ENCODE measurements at places on chromosomes 6 and 20.

DNA sequence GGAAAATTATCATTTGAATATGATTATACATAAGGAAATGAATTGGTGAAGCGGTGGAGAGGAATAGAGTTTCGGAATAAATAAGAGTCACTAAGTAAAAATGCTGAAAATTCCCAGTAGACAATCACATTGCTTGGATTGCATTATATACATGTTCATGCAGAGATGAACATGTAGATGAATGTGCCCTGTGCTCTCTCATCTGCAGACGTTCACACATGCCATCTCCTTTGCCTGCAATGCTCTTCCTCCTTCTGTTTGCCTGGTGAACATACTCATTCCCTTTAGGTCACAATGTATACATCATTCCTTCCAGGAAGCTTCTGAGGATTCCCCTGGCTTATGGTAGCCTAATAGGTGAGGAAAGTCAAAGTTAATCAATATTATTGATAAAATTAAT, 17.9 kb downstream of the DCDC2 start:
- H3K36me3 ChIP-seq: no peaks in the 10 kb centered on the region
- no peak for DNase-seq
- peaks cover 3% of the 10 kb centered on the region for H3K4me1 ChIP-seq
- H3K27ac ChIP-seq: no peak overlapping the region

GRCh38 chr20:434221-434620, 26.1 kb downstream of the RBCK1 start:
- peaks cover 46% of the 10 kb centered on the region for H3K36me3 ChIP-seq
- H3K27ac ChIP-seq: no peak overlapping the region
- no peaks in the 10 kb centered on the region for H3K4me1 ChIP-seq
- no peaks in the 10 kb centered on the region for H3K27me3 ChIP-seq
- no peak for DNase-seq
- H3K4me3 ChIP-seq: no peak overlapping the region

GRCh38 chr20:20683481-20684321, 28.7 kb downstream of the RALGAPA2 start:
- H3K4me1 ChIP-seq: no peaks in the 10 kb centered on the region
- peaks cover 5% of the 10 kb centered on the region for H3K36me3 ChIP-seq
- H3K4me3 ChIP-seq: no peak overlapping the region
- no peak overlapping the region for H3K27ac ChIP-seq
- no peaks in the 10 kb centered on the region for H3K27me3 ChIP-seq

DNA sequence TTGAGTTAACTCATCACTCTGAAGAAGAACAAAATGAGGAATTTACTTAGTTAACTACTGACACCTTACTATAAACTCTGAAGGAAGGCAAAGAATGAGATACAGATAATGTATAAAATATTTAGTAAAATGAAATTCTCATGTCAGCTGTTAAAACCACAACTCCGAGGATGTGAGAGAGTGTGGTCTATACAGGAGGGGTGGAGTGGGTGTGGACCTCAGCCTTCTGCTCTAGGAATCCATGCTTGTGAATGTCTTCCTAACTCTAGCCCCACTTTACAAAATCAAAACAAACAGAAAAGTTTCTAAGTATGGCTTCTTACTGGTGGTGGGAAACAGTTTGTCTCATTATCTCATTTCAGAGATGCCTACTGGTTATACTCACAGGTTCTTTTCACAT, 14.2 kb downstream of the PPP1R14C start:
- no peak for DNase-seq
- H3K36me3 ChIP-seq: no peaks in the 10 kb centered on the region
- H3K4me3 ChIP-seq: no peak overlapping the region
- H3K27ac ChIP-seq: no peak overlapping the region
- H3K27me3 ChIP-seq: peaks cover 26% of the 10 kb centered on the region

- no peaks in the 10 kb centered on the region for H3K36me3 ChIP-seq
- H3K27ac ChIP-seq: peak overlapping the region; percentile 40
- H3K4me1 ChIP-seq: peaks cover 4% of the 10 kb centered on the region
- H3K27me3 ChIP-seq: no peaks in the 10 kb centered on the region
- peak overlapping the region; percentile 49 for H3K4me3 ChIP-seq
- DNase-seq: peak; percentile 37
Observed at GRCh38 chr6:41894366-41895299, 542 bp downstream of the USP49 start.

DNA sequence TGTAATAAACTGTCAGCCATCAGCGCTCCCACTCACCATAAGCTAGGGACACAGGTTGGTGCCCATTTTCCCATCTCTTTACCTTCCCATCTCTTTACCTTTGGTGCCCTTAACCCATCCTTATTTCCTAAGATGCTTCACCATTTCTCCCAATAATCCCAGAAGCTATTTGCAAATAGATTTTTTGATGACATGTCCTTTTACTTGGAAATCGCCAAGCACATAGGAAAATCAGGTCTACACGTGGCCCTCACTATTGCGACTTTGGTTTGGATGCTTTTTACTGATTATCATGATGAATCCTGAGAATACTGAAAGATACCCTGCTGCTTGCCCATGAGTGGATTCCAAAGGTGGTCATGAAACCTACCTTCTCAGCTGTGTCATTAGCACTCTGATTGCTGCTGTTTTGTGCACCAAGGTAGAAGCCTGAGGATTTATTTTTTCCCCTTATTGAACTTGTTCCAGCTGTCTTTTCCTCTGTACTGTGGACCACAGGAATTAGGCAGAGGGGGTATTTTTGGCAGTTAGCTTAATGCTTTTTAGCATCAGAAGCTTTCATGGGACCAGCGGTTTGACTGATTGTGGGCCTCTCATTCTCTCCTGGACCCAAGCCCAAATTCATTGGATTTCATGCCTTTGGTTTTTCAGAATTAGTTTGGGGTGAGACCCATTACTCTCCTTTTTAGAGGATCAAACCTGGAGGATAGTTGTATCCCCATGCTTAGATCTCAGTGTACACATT, 229.6 kb upstream of the RIN2 start:
- H3K27ac ChIP-seq: no peak overlapping the region
- no peak overlapping the region for H3K4me3 ChIP-seq
- no peaks in the 10 kb centered on the region for H3K4me1 ChIP-seq

- no peak overlapping the region for H3K4me3 ChIP-seq
- H3K27me3 ChIP-seq: no peaks in the 10 kb centered on the region
- no peak for DNase-seq
- no peak overlapping the region for H3K27ac ChIP-seq
- no peaks in the 10 kb centered on the region for H3K4me1 ChIP-seq
Observed at GRCh38 chr20:48912065-48912464, 9.4 kb upstream of the ARFGEF2 start.

DNA sequence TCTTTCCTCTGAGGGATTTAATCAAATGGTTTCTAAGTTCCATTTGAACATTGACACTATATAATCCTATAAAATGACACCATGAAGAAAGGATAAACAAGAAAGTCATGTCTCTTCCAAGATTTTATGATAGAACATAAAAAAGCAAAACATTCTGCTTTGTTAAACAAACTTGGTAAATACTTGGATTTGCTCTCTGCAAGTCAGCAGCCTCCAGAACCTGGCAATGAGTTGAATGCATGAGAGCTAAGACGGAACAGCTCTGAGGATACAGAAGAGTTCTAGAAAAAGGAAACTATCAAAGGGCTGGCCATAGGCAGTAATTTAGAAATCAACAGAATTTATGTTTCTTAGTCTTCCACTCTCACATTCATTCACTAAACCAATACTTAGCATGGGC, 656.0 kb upstream of the ID4 start:
- DNase-seq: peak; percentile 86
- H3K4me3 ChIP-seq: no peak overlapping the region
- peaks cover 11% of the 10 kb centered on the region for H3K4me1 ChIP-seq
- no peaks in the 10 kb centered on the region for H3K36me3 ChIP-seq
- H3K27me3 ChIP-seq: peaks cover 3% of the 10 kb centered on the region

GRCh38 chr6:125421836-125422235, 120.1 kb upstream of the HDDC2 start:
- H3K27ac ChIP-seq: no peak overlapping the region
- DNase-seq: no peak
- H3K27me3 ChIP-seq: no peaks in the 10 kb centered on the region
- no peaks in the 10 kb centered on the region for H3K36me3 ChIP-seq
- H3K4me1 ChIP-seq: no peaks in the 10 kb centered on the region

GRCh38 chr6:118551063-118552053, 3.3 kb downstream of the PLN start:
- no peak overlapping the region for H3K4me3 ChIP-seq
- peak; percentile 82 for DNase-seq
- H3K4me1 ChIP-seq: peaks cover 21% of the 10 kb centered on the region
- peak overlapping the region; percentile 60 for H3K27ac ChIP-seq
- H3K36me3 ChIP-seq: no peaks in the 10 kb centered on the region

GRCh38 chr6:12222405-12223366, 67.5 kb upstream of the EDN1 start:
- H3K27me3 ChIP-seq: no peaks in the 10 kb centered on the region
- H3K4me1 ChIP-seq: no peaks in the 10 kb centered on the region
- H3K4me3 ChIP-seq: no peak overlapping the region
- no peaks in the 10 kb centered on the region for H3K36me3 ChIP-seq
- H3K27ac ChIP-seq: no peak overlapping the region

DNA sequence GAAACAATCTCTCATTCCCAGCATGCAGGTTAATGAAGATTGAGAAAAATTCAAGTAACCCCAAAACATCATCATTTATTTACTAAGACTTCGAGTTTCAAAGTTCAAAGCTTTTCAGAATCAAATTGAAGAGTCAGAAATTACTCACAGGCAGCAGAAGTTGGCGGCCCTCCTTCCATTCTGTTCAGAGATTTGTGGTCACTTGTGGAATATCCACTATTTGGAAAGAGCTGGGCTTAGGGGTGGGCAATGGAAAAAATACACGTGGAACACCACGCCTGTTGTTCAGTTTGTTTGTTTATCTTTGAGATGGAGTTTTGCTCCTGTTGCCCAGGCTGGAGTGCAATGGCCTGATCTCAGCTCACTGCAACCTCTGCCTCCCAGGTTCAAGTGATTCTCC, 108.6 kb upstream of the NAA20 start:
- no peaks in the 10 kb centered on the region for H3K27me3 ChIP-seq
- DNase-seq: no peak
- no peak overlapping the region for H3K27ac ChIP-seq
- peaks cover 31% of the 10 kb centered on the region for H3K4me1 ChIP-seq

DNA sequence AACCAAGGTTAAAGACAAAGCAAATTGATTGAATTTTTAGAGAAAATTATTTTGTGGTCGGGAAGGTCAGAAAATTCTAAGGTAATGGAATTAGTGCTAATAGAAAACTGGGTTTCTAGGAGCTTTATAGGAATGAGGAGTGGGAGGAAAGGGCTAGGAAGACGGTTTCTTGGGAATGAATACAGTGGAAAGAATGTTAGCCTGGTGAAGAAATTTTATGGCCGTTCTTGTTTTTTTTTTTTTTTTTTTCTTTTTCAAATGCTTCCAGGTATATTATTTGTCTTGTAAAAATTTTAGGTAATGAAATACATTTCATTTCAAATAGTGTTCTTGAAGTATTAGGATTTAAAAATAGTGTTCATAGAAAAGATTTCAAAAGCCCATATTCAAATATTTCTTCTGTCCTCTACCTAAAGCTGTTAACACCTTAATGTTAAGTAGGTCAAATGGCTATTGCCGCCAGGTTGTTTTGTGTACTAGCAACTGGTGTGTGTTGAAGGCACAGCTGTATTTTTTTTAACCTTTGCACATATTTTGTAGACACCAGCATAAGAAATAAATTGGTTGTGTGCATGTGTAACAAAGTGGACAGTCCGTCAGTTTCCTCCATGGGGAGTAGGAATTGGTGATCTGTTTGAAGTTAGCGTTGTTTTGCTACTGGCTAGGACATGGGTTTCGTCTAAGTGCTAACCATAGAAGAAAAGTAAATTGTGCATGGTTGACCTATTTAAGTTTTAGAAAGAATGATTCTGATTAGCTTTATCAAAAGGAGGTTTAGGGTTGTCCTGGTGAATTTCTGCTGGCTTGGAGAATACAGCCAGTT, 32.3 kb downstream of the AFDN start:
- H3K4me1 ChIP-seq: peaks cover 33% of the 10 kb centered on the region
- DNase-seq: no peak
- H3K27ac ChIP-seq: no peak overlapping the region
- no peaks in the 10 kb centered on the region for H3K27me3 ChIP-seq
- H3K36me3 ChIP-seq: no peaks in the 10 kb centered on the region

- H3K4me1 ChIP-seq: no peaks in the 10 kb centered on the region
- H3K4me3 ChIP-seq: no peak overlapping the region
- DNase-seq: peak; percentile 78
- no peaks in the 10 kb centered on the region for H3K27me3 ChIP-seq
- H3K27ac ChIP-seq: no peak overlapping the region
Observed at GRCh38 chr6:168956884-168957730, 296.5 kb downstream of the THBS2 start.

DNA sequence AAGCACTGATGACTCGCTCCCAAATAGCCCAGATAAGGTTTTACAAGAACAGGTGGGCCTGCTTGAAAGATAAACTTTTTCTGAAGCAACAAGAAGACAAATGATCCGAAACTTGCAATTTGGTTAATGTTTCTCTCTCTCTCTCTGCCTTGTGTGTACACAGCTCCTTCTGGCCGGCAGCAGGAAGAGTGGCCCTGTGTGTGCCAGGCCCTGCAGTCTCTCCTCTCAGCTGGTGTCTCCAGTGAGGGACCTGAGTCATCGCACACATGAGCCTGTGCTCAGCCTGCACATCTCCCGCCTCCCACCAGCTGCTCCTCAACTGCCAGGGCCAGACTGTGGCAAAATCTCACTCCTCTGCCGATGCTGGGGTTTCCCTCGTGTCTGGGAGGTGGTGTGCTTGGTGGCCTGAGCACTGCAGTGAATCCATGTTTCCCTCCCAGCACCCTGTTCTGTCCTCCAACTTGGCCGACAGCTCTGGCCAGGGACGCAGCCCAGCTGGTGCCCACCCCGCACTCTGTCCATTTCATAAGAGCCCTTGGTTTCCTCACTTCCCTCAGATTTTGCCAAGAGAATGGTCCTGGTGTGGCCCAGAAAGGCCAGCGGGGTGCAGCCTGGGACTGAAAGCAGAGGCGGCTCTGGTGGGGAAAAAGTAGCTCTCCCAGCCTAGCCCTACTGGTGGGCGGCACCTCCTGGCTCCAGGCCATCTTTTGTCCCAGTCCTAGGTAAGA, 49.4 kb downstream of the ERMARD start:
- H3K27me3 ChIP-seq: peaks cover 7% of the 10 kb centered on the region
- H3K27ac ChIP-seq: peak overlapping the region; percentile 55
- DNase-seq: peak; percentile 42
- H3K4me1 ChIP-seq: peaks cover 7% of the 10 kb centered on the region
- no peaks in the 10 kb centered on the region for H3K36me3 ChIP-seq

DNA sequence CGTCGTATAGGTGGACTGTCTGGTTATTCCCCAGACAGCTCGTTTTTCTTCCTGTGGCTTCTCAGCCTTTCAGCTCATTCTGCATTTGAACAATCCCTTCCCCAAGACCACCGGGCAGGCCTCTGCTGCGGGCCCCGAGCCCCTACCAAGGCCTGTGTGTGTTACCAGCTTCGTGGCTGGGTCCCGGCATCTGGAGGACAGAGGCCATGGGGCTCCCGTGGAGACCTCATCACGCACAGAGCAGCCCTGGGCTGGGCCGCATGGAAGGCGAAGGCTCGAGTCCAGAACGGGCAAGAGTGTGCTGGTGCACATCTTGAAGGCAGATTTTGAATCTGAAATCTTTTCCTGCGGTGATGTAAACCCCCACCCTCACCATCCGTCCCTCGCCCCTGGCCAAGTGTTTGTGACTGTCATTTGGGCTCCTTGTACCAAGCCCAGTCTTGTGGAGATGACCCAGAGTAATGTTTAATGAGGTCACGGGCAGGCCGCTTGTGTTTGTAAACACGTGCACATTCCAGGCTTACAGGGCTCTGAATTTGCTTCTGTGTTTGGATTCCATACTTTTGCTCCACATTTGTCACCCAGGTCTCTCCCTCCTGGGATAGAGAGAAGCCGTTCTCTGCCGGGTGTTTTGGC, 119.6 kb downstream of the CDH4 start:
- no peaks in the 10 kb centered on the region for H3K4me1 ChIP-seq
- H3K4me3 ChIP-seq: no peak overlapping the region
- no peak for DNase-seq
- no peaks in the 10 kb centered on the region for H3K36me3 ChIP-seq

Data from lung (tissue), 17 donors.